ENCODE measurements at places on chromosomes 4 and X. TPM values are rescaled to one million over a fixed set of nuclear protein-coding genes. Genes with fewer than 3 reads are reported as not detected.

DNA sequence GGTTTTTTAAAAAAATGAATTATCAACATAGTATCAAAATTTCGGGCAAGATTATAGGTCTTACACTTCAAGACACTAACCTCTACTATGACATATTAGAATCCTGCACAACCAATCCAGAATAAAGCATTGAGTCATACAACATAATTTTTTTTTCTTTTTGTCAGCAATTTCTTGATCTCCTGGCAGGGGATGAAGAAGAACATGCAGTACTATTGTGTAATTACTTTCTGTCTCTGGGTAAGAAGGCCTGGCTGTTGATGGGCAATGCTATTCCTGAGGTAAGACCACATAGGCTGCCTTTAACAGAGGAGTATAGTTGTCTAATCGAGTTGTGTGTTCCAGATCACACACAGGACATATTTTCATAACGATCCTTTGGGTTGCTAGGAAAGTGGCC, 67.5 kb downstream of the FBXL5 start:
- no peak for DNase-seq

GRCh38 chr4:82423245-82424054, 6.8 kb downstream of the HNRNPDL start:
- DNase-seq: no peak

The DYNLT3 gene
- 59.7 TPM for total RNA-seq

The GPAT3 gene
- total RNA-seq: 4.1 TPM

DNA sequence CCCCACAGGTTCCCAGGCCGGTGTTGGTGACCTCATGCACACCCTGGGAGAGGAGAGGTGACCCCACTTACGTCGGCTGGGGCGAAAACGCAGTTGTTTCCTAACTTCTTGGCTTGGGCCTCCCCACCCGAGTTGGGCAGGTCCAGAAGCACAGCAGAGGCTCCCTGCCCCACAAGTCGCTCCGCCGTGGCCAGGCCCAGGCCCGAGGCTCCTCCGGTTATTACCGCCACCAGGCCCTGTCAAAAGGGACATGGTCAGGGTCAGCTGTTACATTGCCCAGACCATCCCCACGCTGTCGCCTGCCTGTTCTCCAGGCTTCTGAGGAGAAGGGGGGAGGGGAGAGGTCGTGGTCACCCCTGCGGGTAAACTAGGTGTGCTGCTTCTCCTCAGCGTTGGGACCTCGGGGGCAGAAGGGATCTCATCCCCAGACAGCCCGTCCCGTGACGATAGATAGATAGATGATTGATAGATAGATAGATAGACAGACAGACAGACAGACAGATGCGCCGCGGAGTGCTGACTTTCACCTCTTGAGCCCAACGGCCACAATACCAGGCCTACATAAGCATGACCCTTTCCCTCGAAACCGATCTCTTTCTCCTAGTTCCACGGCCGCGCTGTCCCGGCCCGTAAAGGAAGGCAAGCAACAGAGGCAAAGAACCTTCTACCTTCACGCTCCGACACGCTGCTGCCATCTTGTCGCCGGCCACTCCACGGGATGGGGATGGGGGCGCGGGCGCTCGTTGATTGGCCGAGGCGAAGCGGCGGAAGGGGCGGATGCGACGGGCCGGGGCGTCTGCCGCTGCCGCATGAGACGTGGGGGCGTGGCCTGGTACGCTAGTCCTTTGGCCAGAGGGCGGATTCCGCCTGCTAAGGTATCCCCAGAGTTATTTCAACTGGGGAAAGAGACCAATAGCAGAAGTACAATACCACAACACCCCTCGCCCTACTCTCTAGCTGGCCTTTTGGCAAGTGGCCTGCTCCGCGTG, at the start of gene HSD17B10:
Gene HSD17B10, minus strand, starts transcription at position 720 of the 989 bp plus-strand sequence. Its CDS starts 25 bp downstream, at position 695.
- peak; percentile 85 for DNase-seq

The TIMP1 gene
- total RNA-seq: 153 TPM

Data from uterus (tissue), 4 donors.